Tibial nerve (tissue), 4 donors: ENCODE measurements at places on chromosomes 12 and 14. TPM values are rescaled to one million over a fixed set of nuclear protein-coding genes. Genes with fewer than 3 reads are reported as not detected.

The RGS6 gene
- total RNA-seq = 52.3 TPM

The ARHGEF25 gene
- 40.6 TPM for total RNA-seq

- DNase-seq = no peak
- no peaks in the 10 kb centered on the region for H3K36me3 ChIP-seq
- no peak overlapping the region for H3K27ac ChIP-seq
- no peak overlapping the region for H3K4me3 ChIP-seq
- H3K27me3 ChIP-seq = no peaks in the 10 kb centered on the region
- H3K4me1 ChIP-seq = no peaks in the 10 kb centered on the region
Measured at GRCh38 chr12:118164798-118165486, 29.0 kb downstream of the PEBP1 start.

DNA sequence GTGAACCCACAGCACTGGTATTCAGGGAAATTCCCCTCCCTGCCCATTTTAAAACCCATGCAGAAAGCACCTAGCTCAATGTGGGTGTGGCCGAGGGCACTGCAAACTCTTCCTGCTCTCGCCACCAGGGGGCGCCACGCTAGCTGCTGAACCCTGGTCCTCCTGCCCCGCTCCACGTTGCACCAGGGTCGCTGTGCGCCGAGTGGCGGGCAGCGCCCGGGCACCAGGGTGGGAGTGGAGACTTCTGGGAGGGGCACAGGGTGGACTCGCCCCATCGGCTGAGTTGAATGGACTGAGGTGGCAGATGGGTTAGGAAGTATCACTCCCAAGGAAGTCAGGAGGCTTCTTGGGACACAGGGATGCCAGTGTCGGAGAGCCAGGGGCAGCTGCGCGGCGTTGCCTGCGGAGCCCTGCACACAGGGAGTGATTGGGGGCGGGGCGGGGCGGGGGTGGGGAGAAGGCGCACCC, 48.1 kb upstream of the BCL11B start:
- no peaks in the 10 kb centered on the region for H3K4me1 ChIP-seq
- no peak for DNase-seq
